ENCODE measurements at places on chromosomes 2 and 18.

GRCh38 chr2:30613001-30613400 is 166.0 kb downstream of the LCLAT1 start:
- no peaks in the 10 kb centered on the region for H3K4me1 ChIP-seq
- no peak overlapping the region for H3K27ac ChIP-seq
- H3K36me3 ChIP-seq: no peaks in the 10 kb centered on the region
- no peak overlapping the region for H3K4me3 ChIP-seq
- H3K27me3 ChIP-seq: no peaks in the 10 kb centered on the region

DNA sequence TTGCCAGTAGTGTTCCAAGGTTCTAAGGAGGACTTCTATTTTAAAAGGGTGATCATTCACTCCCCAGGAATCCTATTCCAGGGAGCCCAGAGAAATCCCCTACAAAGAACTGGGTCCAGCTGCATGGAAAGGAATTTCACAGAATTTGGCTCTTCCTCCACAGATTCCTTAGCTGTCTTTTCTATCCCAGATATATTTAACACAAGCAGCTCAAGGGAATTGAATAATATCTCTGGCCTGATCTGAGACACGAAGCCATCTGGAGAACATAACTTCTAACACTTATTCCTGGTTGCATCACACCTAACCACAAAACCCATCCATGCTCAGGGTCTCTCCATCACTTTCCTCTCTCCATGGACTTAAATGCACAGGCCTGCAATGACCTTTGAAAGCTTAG is 306.7 kb upstream of the ACVR2A start:
- no peaks in the 10 kb centered on the region for H3K4me1 ChIP-seq
- no peak overlapping the region for H3K4me3 ChIP-seq
- DNase-seq: no peak
- H3K27ac ChIP-seq: no peak overlapping the region
- no peaks in the 10 kb centered on the region for H3K27me3 ChIP-seq

DNA sequence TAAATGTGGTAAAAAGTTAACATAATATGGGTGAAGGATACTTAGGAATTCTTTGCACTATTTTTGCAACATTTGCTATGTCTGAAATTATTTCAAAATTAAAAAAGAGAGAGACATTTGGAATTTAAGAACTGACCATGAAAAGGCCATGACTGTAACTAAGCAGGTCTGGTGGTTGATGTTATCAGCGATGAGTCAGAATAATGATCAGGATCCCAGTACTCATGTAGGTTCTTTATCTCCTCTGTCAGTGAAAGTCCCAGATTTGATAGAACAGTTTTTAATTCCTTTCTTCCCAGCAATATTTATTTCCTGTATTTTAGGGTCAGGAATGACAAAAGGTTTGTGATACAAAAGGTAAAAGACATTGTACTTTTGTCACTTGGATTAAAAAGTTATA is 242.4 kb upstream of the ZNF521 start:
- no peaks in the 10 kb centered on the region for H3K36me3 ChIP-seq
- DNase-seq: no peak
- no peaks in the 10 kb centered on the region for H3K4me1 ChIP-seq
- H3K27me3 ChIP-seq: no peaks in the 10 kb centered on the region
- no peak overlapping the region for H3K27ac ChIP-seq

DNA sequence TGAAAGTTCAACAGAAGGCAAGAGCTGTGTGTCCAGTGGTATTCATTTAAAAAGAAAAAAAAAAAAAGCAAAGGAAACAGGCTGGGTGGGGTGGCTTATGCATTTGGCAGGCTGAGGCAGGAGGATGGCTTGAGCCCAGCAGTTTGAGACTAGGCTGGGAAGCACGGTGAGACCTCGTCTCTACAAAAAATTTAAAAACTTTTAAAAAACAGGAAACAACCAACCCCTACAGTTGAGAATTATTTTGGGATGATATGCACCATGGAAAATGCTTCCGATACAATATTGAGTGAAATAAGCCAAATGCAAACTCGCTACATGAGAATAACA is 31.2 kb downstream of the PTPN18 start:
- H3K4me3 ChIP-seq: no peak overlapping the region
- H3K36me3 ChIP-seq: no peaks in the 10 kb centered on the region
- H3K27ac ChIP-seq: peak overlapping the region; percentile 40
- H3K4me1 ChIP-seq: peaks cover 24% of the 10 kb centered on the region
- no peak for DNase-seq

- H3K4me3 ChIP-seq: no peak overlapping the region
- H3K27ac ChIP-seq: peak overlapping the region; percentile 63
- no peaks in the 10 kb centered on the region for H3K36me3 ChIP-seq
- peaks cover 62% of the 10 kb centered on the region for H3K4me1 ChIP-seq
- DNase-seq: no peak
- H3K27me3 ChIP-seq: no peaks in the 10 kb centered on the region
These were observed 159.0 kb downstream of the ZFP36L2 start for GRCh38 chr2:43067254-43068040.

DNA sequence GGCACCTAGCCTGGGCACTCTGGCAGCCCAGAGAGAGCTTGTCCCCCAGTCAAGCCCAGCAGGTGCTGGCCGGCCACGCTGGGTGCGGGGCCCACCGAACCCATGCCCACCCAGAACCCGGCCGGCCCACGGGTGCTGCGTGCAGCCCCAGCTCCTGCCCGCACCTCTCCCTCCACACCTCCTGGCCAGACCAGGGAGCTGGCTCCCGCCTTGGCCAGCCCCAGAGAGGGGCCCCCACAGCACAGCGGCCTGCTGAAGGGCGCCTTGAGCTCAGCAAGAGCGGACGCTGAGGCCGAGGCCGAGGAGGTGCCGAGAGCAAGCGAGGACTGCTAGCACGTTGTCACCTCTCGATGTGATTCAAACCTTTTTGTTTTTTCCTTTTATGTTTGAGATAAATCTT is 407.0 kb upstream of the KCNJ3 start:
- no peaks in the 10 kb centered on the region for H3K4me1 ChIP-seq
- DNase-seq: no peak
- H3K27ac ChIP-seq: no peak overlapping the region
- H3K27me3 ChIP-seq: no peaks in the 10 kb centered on the region

- no peak for DNase-seq
- no peak overlapping the region for H3K27ac ChIP-seq
- no peak overlapping the region for H3K4me3 ChIP-seq
These were observed 11.0 kb upstream of the OSR1 start for GRCh38 chr2:19369341-19369955.
